ENCODE measurements at places on chromosomes 6 and 20. TPM values are rescaled to one million over a fixed set of nuclear protein-coding genes. Genes with fewer than 3 reads are reported as not detected.

MICA gene
- 12.7 TPM for total RNA-seq

CDH26 gene
- total RNA-seq: not detected

PPP1R3G gene
- 3.8 TPM for total RNA-seq

CAGE1 gene
- 0.33 TPM for total RNA-seq

NRSN1 gene
- not detected for total RNA-seq

PDE7B gene
- total RNA-seq: 23.9 TPM

LAMA2 gene
- total RNA-seq: 103 TPM

DNA sequence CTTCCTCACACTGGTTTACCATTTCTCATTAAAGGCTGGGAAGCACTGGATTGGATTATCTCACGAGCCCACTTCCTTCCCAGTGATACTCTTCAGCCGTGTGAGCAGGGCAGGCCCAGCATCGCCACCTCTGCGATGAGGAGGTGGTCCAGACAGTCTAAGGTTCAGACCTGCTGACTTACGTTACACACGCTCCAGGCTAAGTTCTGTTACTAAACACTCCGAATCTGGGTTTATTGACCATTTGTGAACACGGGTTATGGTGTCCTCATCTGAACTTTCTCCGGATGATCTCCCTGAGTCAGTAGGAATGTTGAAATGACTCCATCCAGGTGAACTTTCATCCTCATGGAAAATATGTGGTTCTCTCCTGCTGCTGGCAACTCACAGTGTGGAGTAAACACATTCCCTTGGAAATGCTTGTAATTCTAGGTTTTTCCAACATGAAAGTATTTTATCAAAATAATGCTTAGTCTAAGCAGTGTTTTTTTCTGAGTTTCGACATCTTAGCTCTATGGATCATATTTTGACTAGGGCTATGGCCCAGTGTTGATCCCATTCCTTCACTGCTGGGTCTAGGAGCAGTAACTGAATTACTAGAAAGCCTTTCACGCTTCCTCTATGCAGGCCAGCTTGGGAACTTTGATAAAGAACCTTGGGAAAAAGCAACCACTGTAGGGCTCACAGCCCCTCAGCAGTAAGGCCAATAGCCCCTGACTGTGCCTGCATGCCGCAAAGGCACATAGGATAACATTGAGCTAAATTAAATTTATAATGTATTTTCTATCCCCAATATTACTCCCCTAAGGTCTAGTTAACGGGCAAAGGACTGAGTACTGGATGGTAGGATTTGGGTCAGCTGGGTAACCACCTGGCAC lies 37.7 kb upstream of the PXDC1 start:
- DNase-seq: peak; percentile 57

DNA sequence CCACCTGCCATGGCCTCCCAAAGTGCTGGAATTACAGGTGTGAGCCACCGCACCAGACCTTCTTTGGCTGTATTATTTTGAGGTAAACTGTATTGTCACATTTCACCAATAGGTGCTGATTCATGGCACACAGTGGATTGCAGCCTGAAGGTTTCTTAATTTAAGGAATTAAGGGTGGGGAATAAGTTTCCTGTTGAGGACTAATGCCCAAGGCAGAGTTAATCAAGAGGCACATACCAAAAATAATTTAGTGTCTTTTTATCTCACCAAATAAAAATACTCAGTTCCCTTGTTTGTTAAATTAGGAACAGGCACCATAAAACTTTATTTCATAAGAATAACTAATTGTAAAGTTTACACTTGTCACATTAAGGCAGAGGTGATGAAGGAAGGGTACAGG lies 103.7 kb downstream of the SLX4IP start:
- no peak for DNase-seq

GRCh38 chr6:75931011-75931680 lies 141.3 kb downstream of the IMPG1 start:
- peak; percentile 44 for DNase-seq

DNA sequence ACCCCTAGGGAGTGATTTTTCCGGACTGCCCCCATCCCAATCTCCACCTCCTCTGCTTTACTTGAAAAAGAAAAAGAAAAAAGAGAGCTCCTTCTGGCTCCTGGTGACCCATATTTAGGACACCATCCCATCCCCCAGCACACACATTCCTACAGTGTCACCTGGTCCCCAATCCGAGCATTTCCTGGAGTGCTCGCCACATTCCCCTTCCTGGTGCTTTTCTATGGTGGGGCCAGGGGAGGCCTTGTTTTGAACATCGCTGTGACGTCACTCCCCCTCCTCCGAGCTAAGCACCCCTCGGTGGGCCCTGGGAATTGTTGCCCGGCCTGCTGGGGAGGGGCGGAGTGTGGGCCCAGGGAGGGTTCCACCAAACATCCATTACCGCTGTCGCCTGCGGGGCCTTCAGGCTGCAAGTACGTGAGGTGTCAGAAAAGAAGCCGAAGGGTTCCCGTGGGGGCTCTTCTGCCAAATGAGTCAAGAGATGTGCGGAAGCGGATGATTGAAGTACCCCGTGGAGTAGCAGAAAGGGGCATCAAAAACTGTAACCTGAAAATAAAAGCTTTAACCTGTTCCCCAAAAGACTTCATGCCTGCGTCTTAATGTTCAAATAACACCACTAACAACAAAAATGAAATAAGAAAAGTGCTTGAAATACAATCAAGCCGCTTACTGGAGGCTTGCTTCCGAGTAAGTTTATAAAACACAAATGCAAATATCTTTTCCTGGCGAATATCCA lies 2.8 kb upstream of the FOXC1 start:
- DNase-seq: peak; percentile 23

DNA sequence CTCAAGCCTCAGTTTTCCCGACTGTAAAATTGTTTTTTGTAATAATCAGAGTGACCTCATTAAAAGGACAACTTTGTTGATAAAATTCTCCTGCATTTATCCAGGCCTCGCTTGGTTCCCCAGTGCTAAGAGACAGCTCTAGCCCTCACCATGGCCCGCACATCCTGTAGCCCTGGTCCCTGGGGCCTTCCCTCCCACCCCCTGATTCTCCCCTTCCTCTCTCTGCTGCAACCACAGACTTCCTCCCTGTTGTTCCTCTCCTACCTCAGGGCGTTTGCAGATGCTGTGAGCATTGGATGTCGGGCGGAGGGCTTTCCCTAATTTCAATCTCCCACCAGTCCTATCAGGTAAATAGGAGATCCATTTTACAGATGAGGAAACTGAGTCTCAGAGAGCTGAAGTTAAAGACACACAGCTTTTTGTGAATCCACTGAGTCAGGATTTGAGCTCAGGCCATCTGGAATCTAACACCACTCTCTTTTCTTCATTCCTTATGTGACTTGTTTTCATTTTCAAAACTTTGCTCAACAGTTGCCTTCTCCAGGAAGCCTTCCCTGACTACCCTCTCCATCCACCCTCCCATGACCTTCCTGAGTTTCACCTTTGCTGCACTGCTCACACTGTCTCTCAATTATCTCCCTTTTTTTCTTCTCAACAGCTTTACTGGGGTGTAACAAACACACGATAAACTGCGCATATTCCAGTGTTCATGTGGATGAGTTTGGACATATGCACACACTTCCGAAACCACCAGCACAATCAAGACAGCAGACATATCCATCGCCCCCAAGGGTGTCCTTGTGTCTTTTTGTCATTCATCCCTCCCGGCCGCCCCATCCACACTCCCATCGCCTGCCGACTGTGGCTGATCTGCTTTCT lies 107.1 kb downstream of the CEBPB start:
- DNase-seq: no peak

DNA sequence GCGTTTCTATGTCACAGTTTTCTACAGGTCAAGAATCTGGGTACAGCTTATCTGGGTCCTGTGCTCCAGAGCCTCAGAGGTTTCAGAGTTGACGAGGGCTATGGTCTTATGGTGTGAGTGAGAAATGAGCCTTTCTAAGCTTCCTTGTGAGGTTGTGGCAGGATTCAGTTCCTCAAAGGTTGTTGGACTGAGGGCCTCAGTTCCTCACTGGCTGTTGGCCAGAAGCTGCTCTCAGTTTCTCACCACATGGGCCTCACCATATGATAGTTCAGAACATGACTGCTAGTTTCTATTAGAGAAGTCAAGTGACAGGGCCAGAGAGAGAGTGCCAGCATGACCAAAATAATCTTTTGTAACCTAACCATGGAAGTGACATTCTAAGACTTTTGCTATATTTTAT lies 96.1 kb downstream of the NUS1 start:
- no peak for DNase-seq

GRCh38 chr6:72826744-72827438 lies 205.0 kb downstream of the KCNQ5 start:
- DNase-seq: peak; percentile 63

- DNase-seq: no peak
Observed at GRCh38 chr6:47915017-47915416, 133.2 kb downstream of the OPN5 start.

- DNase-seq: no peak
Observed at GRCh38 chr6:43503443-43503842, 6.7 kb downstream of the LRRC73 start.

DNA sequence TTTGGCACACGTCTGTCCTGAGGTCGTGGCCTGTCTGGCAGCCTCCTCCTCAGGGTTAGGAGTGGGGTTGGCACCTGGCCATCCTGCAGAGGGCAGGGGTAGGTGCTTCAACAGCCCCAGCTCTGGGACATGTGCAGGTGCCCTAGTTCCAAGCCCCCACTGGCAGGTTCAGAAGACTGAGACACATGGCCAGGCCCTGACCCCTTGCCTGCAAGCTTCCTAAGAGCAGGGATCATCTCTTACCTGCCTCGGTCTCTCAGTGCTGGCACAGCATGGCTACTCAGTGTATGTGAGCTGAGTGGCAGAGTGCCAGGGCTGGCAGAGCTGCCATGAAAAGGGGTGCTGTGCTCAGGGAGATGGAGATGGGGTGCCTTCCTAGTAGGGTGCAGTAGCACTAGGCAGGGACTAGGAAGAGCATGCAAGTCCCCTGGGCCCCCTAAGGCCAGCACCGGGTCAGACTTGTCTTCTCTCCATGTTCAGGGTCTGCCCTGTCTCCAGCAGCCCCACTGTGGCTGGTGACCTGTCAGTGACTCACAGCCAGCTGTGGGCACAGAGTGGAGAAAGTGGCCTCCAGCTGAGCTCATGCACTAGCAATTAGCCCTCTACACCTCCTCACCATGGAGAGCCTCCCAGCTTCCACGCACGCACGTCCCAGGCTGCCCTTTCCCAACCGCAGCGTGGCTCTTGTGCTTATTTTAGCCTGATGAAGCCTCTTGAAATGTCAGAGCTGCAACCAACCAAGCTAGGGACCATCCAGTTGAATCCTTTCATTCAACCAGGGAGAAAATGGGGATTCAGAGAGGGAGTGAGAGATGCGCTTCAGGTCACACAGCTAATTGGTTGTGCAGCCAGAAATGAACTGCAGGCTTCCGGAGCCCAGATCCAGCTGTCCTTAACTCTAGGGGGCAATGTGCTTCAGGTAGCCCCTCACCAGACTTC lies 116.6 kb downstream of the MRPL14 start:
- peak; percentile 95 for DNase-seq

DNA sequence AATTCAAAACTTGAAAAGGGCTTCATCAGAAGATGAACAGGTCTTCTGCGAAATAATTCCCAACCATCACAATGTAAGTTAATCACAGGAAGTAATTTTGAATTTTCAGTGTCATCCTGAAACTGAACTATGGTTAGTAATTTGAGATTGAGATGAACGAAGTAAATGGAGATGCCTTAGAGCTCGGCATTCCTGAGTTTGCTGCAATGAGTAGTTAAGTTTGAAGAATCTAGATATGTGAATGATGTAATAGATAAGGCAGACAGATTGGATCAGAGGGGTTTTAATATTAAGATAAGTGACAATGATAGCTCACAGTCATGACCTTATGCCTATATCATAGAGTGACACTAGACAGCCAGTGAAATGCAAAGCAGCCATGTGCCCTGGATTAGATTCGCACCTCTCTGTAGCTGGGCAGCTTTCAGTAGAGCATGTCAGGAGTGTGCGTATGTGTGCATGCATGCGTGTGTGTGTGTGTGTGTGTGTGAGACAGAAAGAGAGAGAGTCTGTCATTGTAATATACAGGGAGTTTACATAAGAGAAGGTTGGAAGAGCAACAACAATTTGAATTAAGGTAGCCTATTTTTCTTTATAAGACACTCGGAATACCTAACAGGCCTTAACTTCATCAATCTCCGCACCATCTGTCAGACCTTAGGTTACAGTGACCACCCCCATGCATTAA lies 233.0 kb downstream of the GMPR start:
- peak; percentile 19 for DNase-seq

DNA sequence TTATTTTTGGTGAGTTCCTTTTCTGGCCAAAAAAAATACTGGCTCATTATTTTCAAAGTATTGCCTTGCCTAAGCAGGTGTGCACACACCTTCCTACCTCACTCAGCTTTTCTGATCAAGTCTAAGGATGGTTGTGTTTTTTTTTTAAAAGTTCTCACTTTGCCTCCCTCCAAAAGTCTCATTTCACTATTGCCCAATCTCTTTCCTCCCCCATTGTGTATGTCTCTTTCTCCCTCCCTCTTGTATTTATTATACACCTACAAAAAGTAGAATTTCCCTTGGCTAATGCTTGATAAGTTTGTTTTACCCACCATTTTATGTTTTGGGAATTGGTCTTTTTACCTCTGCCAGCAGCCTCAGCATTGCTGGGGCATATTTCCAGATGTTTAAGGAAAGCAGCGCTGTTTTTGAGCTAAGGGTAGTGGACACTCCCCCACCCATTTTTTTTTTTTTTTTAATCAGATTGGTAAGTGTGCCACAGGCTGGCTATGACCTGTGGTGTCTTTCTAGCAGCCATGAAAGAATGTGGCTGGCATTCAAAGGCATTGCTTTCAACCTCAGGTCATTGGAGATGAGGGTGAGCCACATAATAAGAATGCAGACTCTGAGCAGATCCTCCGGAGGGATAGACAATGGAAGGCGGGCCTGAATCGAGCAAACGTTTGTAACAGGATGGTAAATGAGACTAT lies 668.6 kb downstream of the UTRN start:
- peak; percentile 73 for DNase-seq

GRCh38 chr20:14049111-14049510 lies 53.8 kb downstream of the MACROD2 start:
- no peak for DNase-seq

GRCh38 chr6:2792330-2793110 lies 27.3 kb downstream of the WRNIP1 start:
- DNase-seq: no peak

DNA sequence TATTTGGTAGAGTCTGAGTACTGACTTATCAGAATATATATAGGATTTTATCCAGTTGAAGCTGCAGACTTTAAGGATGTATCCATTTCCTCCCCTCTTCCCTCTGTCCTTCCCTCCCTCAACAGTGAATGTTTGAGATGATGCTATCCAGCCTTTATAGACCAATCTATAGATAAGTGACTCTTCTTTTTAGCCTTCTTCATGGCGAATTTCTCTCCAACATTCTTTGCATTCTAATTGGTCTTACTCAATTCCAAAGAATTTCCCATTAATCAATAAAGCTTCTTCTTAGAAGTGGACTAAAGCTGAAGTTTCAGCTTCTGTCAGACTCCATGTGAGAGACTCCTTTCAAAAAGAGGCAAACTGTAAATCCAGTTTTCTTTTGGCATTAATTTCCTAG lies 99.3 kb downstream of the AIG1 start:
- no peak for DNase-seq
